ENCODE measurements at places on chromosomes 13 and 19.
A peak's percentile ranks its signal among the peaks of the same experiment; 100 is the strongest.

GRCh38 chr19:33467851-33468250, 53.7 kb downstream of the PEPD start:
- no peak for DNase-seq

DNA sequence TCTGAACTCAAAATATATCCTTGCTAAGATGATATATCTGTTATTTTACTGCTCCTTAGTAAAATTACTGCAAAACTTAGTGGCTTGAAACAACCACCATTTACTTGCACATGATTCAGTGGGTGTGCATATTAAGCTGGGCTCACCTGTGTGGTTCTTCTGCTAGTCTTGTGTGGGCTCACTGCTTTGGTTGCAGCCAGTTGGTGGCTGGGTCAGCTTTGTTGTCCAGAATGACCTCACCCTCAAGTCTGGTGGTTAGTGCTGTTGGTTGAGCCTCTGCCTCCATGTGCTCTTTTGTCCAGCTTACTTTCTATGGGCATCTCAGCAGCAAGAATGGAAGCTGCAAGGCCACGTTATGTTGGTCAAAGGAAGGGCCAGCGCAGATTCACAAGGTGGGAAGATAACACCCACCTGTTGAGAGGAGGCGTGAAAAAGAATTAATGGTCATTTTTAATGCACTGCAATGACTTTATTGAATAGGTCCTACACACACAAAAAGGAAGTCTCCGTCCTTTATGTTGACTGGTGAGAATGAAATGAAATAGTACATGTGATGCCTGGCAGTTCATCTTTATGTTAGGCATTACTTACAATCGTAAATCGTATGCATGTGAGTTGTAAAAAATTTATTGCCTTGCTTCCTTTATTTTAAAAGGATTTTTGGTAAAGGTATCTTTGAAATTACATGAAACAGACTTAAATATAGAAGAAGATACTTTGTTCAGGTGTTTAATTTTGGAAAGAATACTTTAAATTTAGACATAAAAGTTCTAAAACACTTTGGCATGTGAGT, 34.3 kb downstream of the URI1 start:
- no peak for DNase-seq

- DNase-seq, result no peak
These were observed 32.8 kb upstream of the LRCH1 start for GRCh38 chr13:46520166-46520565.

DNA sequence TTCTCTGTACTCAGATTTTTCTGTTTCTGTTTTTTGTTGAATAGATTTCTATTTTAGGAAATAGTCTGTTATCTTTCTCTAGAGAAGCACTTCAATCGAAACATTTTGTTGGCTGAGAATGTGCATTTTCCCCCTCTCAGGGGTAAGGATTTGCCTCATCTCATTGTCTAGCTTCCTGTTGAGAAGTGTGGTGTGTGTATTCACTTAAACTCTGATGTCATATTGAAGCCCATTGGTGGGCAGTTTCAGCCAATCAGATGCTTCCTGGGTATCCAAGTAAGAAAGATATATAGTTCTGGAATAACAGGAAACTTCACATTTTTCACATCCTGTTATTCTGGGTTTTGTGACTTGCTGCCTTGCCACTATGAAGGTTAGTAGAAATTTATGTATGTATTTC, 87.6 kb downstream of the ARHGEF7 start:
- DNase-seq, result no peak

DNA sequence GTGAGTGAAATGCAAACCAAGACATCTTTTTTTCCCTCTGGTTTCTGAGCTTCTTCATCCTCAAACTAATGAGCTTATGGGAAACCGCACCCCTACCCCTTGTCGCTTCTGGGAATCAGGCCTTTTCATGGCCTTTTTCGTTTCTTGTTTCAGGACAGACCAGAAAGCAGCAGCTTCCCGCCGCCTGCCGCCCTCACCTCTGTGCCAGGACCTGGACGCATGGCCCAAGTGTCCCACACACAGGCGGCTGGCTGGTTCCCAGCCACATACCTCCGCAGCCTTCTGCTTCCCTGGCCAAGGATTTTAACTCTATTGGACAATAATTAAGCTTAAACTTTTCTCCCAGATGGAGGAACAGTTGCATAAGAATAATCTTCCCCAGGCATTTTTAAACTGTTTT, 114.1 kb upstream of the SLITRK1 start:
- DNase-seq, result no peak

DNA sequence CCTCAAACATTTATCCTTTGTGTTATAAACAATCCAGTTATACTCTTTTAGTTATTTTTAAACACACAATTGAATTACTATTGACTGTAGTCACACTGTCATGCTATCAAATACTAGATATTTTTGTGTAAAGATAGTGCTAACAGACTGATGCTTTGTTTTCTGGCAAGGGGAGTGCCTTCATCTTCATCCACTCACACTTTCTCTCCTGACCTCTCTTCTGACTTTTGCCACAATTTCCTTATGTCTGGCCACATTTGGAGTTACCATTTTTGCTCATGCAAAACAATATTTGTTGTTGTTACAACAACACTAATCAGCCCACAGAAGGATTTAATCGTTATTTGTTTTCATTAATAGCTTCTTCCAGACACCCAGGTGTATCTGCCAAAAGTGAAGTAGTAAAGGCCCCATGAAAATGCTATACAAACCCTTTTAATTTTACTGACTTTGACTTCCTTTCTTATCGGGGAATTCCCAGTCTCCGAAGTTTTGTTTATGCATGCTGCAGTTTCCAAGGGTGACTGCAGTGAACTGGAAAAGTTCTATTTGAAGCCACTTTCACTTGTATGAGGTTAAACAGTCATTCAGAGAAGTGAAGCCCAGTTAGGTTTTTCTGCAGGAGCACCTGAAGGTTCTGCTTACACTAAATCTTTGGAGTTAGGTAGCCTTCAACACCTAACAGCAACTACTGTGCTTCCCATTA, 66.1 kb upstream of the FRY start:
- no peak for DNase-seq

GRCh38 chr19:632579-633067, 714 bp downstream of the POLRMT start:
- DNase-seq, result peak; percentile 46

DNA sequence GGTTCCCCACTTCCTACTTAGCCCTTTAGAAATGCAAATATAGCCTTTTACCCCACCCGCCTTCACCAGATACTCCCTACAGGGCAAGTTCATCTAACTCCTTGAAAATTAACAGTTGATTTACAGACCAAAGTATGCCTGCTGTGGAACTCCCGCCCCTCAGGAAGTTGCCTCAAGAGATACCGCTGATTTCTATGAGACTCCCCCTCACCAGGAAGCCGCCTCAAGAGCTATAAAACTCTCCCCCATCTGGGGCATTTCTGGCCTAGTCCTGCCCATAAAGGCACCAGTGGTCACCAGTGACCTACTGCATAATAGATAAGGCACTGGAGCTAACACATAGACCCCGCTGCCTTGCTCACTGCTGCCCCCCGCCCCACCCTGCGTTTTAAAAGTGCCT, 201.7 kb upstream of the UBL3 start:
- no peak for DNase-seq

GRCh38 chr13:73358606-73359095, 299.8 kb downstream of the KLF5 start:
- DNase-seq, result no peak

GRCh38 chr13:20702915-20703779, at the start of gene IL17D:
Gene IL17D (plus strand): TSS chr13:20703699. CDS start chr13:20704002, 303 bp downstream.
- no peak for DNase-seq

GRCh38 chr13:109758937-109759480, 27.4 kb downstream of the IRS2 start:
- no peak for DNase-seq

DNA sequence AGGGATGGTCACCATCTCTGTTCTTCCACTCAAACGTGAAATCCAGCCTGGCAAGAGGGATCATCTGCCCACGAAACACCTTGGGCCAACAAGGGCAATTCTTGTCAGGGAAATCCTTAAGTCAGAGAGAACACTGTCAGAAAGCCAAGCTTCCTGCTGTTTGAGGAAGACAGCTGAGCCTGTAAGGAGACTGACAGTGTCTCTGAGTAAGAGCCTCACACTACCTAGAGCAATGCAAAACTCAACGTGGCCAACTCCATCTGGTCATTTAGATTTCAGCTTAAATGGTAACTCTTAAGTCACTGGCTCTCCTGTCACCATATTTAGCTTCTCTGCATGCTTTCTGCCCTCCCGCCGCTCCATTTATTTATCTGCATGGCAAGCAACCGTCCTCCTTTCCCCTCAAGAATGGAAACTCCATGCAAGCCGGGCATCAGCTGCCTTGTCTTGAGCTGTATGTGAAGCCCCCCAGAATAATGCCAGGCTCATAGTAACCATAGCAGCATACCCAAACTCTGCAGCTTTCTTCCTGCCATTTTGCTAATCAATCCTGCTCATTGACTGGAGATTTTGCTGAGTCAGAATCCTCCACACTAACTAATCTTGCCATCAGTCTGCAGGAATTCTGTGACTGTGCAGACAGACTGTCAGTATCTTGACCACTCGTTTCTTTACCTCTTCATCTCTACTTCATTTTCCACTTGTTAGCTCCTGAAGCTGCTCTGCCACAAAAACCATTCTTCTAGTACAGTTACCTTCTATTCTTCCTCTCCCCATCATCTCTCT, 159.8 kb downstream of the IRS2 start:
- no peak for DNase-seq

DNA sequence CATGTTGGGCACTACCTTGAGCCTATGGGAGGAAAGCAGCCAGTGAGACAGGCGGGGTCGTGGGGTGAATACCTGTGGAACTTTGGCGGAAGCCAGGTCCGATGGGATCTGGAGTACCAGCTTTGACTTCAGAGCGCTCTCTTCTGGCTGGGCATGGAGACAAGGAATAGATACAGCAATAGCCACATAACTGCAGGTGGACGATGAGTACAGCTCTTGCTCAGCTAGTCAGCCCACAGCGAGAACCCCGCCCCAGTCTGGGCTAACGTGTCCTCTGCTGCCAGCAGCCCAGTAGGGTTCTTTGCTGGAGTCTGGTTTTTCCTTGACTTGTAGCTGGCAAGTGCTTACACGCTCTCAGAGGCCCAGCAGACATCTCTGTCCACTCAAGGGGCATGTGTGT, 83.4 kb downstream of the SIPA1L3 start:
- no peak for DNase-seq

GRCh38 chr19:22604571-22605274, 29.4 kb upstream of the ZNF492 start:
- DNase-seq, result no peak

- DNase-seq, result no peak
These were observed 23.6 kb downstream of the PROZ start for GRCh38 chr13:113182046-113182445.

DNA sequence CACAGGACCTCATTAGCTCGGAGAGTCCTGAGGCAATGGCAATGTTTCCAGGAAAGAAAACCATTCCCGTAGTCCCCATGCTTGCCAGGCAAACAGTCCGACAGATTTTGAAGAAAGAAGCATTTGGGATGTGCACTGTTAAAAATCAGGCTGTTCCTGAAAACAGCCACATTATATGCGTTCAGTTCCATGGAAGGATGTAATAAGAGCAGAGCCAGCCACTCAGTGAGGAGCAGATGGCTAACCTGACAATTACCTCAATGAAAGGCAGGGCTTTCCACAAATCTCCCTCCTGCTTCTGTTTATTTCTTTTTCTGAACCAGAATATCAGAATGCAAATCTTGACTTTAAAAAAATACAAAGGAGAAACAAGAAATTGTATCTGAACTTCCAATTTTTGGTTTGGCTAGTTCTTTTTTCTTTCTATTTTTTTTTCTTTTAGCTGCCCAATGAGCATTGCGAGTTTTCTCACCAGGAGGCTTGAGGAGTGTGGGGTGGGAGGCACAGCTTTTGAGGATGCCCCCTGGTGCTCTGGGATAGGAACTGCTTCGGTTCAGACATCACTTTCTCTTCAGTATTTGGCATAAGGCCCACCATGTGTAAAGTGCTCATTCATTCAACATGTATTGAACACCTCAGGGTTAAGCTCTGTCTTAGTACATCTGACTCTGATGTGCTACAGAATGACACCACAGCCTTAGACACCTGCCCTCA, 124.2 kb downstream of the TBC1D4 start:
- peak; percentile 20 for DNase-seq

DNA sequence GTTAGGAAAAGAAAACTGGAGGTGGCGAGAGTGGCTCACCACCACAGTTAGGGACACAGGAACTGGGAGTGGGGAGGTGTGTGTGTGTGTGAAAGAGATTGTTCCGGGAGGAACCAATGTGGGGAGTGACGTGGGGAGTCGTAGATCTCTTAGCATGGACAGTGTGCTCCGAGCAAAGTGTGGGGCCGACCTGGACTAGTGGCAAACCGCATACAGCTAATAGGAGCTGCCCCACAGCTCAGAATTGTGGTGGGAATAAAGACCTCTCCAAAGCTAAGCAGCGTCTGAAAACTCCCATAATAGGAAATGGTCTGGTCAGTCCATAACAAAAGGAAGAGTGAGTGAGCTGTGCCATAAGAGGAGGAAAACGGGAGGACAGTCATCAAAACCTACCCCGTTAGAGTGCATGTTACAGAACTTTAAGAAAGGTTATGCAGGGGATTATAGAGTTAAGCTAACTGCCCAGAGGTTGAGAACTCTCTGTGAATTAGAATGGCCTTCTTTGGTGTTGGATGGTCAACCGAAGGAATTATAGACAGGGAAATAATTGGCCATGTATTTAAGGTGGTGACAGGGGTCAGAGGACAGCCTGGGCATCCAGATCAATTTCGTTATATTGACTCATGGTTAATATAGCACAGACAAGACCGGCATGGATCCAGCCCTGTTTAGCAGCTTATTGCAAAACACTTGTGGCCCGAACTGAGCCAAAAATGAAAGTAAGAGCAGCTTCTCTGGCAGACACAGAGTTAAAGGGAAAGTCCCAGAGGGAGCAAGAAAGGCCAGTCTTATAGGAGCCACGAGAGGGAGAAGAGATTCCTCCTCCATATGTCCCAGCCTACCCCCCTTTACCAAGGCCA, 8.9 kb upstream of the SLC15A1 start:
- no peak for DNase-seq

DNA sequence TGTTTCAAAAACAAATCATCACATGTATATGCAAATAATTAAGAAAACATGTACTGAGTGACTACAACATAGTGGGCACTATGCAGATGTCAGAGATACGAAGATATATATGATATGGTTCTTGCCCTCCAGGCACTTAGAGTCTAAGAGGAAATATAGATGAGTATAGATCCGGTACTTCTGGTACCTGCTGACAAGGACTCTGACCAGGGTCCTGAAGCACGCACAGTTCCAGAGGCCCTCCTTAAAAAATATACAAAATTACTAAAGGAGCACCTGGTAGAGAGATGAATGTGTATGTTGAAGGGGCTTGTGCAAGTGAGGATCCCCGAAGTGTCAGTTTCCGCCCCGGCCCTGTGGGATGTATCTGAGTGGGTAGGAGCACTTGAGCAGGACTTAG, 31.3 kb downstream of the MTUS2 start:
- no peak for DNase-seq

- DNase-seq, result no peak
These were observed 102.6 kb downstream of the DOCK9 start for GRCh38 chr13:98875146-98875729.

- DNase-seq, result no peak
These were observed 1.1 kb downstream of the TMEM86B start for GRCh38 chr19:55227241-55228014.

GRCh38 chr19:18137657-18138339, 15.2 kb upstream of the PIK3R2 start:
- no peak for DNase-seq

GRCh38 chr19:35292421-35293362, 731 bp downstream of the MAG start:
- no peak for DNase-seq

GRCh38 chr13:50700664-50701305, 142.7 kb downstream of the DLEU7 start:
- DNase-seq, result no peak

GRCh38 chr13:39586151-39586550, 16.8 kb downstream of the LHFPL6 start:
- no peak for DNase-seq

Data from neuronal stem cell (in vitro differentiated cells).